ENCODE measurements at places on chromosomes 5 and 9.

DNA sequence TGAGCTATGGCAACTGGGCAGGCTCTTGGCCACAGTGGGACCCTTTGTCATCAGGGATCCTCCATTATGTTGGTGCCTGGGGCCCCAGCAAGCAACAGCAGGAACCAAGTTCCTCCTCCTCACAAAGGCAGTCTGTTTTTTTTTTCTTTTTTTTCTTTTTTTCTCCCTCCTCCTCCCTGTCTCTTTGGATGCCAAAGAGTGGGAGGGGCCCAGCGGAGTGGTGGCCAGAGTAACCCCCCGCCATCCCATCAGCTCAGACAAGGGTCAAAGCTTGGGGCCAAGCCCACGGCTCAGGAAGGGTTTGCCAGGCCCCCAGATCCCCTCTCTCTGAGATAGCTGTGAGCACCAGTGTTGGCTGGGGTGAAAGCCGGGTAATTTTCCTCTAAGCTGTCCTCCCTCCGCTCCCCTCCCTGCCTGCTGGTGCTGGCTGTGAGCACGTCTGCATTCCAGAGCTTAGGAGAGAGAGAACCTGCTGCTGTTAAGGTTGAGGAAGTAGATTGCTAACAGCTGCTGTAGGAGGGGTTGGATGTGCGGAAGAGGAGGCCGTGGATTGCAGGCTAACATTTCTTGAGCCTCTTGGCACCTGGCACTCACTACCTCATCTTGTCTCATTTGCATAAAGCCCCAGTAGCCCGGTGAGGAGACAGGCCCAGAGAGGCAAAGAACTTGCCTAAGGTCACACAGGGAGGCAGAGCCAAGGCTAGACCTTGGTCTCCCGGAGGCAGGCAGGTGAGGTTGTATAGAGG lies 21.2 kb downstream of the GSN start:
- peak; percentile 63 for DNase-seq

- DNase-seq: no peak
Measured at GRCh38 chr9:126457890-126458289, 131.3 kb downstream of the MVB12B start.

- DNase-seq: peak; percentile 74
Measured at GRCh38 chr5:68215898-68216244, 315 bp downstream of the PIK3R1 start.

DNA sequence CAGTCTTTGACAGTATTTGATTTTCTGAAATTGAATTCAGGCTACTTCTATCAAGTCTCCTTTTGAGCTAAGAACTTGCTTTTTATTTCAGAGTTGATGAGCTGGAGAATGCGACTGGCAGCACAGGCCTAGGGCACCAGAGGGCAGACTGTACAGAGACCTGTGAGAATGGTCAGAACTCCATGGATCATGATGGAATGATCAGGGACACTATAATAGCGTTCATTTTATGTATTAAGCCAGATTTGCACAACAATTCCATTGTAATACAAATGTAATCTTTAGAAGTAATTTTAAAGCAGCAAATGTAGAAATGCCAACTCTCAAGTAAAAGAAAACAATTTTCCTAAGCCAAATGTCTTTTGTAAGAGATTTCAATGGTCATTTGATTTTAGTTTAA lies 902.4 kb downstream of the NR2F1-AS1 start:
- DNase-seq: no peak

GRCh38 chr5:141001446-141001843 lies 35.2 kb downstream of the PCDHAC2 start:
- DNase-seq: peak; percentile 42

GRCh38 chr9:16611983-16612382 lies 258.5 kb downstream of the BNC2 start:
- DNase-seq: no peak

GRCh38 chr9:89452561-89452960 lies 45.4 kb downstream of the SEMA4D start:
- DNase-seq: no peak

DNA sequence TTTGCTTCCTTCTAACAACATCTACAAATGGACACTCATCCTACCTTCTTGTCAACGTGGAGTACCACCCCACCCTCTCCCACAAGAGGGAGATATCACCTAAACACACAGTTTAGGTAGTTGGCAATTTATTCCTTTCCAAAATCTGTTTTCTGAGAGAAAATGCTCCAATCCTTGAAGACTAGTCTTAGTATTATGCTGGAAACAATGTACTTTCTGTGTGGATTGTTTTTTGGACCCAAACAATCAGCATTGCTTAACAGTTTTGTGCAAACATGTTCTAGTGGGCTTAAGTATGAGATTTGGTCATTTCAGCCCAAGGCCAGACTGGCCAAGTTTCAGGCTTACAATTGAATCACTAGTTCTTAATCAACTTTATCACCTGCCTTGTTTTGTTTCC lies 359.1 kb downstream of the ARHGEF28 start:
- DNase-seq: no peak

DNA sequence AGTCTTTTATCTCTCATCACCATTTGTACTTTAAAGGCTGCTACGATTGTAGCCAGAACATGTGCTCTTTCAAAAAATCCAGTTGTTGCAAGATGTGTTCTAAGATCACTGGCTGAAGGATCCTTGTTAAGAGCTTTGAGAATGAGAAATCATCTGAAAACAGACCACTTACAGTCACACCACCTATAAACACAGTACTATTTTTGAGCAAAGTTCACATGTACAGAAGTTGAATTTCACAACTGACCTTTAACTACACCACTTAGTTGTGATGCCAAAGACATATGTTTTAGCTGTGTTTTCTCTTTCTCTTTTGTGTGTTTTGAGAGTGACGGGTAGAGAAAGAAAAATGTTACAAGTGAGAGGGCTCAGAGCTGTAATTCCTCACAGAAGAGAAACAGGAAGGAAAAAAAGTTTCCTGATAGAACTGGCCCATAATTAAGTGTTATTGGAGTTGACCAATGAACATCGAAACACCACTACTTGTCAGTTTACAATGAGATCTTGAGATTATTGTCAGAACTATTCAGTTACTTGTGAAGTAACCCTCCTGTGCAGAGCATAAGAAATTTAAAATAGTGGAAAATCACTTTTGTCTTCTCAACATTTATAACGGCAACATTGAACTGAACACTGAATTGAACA lies 245.4 kb downstream of the MLLT3 start:
- DNase-seq: no peak

DNA sequence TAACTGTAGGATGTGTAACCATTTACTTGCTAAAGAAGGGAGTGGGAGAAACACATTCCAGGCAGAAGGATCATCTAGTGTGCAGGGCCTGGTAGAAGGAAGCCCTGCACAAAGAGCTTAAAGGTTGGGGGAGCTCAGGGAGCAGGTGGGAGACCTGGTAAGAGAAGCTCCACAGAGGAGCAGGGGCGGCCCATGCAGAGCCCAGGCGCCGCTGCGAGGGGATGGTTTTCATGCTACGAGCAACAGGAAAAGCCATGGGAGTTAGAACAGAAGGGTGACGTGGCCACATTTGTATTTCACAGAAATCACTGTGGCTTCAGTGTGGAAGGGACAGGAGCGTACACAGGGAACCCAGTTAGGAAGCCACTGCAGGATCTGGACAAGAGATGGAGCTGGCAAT lies 73.1 kb downstream of the PDE6A start:
- DNase-seq: no peak

- DNase-seq: no peak
Measured at GRCh38 chr5:141734501-141735229, 52.6 kb upstream of the ARAP3 start.

GRCh38 chr9:111919875-111920274 lies 23.3 kb downstream of the UGCG start:
- no peak for DNase-seq

DNA sequence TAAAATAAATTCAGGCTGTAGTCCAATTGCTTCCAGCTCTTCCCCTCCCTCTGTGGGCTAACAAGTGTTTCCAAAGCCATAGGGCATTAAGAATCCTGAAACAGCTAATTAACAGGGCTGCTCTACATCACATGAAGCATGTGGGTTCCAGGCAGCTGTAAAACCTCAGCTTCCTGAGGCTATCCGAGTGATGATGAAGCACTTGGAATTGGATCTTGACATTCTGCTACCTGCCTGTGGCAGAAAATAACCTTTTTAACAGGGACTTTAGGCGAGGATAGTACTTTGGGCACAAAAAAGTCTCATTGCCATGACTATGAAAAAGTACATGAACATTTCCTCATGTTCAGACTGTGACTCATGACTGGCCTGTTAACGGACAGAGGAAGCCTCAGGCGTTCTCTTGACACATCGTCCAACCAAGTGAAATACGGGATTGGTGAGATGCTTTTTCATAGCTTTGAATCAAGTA lies 107.2 kb downstream of the PDE4D start:
- no peak for DNase-seq

DNA sequence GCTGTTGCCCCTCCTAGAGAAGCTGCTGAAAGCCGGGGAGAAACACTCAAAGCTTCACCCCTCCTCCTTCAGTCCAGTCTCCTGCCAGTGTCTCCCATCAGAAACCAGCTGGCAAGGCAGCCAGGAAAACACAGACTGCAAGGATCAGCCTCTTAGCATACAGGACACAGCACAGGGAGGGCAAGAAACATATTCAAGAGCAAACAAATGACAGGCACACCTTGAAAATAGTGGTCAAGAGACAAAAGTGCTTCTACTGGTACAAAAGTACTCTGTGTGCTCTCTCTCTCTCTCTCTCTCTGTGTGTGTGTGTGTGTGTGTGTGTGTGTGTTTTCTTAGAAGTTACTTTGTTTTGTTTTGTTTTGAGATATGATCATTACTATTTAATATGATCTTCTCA lies 227.2 kb downstream of the RAB3C start:
- no peak for DNase-seq

DNA sequence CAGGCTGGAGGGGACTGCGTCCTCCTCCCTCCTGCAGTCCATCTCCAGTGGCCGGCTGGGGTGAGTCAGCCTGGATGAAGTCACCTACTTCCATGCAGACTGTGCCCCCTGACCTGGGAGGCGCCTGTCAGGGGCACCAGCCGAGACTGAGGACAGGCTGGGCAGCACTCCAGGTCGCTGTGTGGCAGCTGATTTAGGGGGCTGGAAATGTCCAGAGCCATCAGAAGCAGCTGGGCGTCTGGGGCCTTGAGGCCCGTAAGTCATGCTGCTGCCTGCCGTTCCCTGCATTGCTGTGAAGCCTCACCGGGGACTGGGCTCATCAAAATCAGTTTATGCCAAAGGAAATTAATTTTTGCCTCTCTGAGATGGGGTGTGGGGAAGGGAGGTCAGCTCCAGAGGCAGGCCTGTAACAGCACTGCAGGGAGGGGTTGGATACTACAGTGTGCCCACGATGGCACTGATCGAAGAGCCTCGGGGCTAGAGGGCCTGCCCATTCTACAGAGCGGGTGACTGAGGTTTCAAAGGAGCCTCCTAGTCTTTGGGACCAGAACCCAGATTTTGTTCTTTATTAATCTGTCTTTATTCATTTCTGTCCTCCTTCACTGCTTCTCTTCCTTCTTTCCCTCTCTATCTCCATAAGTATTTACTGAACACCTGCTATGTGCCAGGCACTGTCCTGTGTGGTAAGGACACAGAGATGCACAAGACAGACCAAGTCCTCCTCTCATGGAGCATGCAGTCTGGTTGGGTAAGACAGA lies 70.4 kb upstream of the PSD2 start:
- DNase-seq: no peak

GRCh38 chr5:124979251-124979650 lies 232.8 kb upstream of the ZNF608 start:
- DNase-seq: no peak

GRCh38 chr9:93941493-93941892 lies 13.7 kb downstream of the BARX1 start:
- DNase-seq: no peak

DNA sequence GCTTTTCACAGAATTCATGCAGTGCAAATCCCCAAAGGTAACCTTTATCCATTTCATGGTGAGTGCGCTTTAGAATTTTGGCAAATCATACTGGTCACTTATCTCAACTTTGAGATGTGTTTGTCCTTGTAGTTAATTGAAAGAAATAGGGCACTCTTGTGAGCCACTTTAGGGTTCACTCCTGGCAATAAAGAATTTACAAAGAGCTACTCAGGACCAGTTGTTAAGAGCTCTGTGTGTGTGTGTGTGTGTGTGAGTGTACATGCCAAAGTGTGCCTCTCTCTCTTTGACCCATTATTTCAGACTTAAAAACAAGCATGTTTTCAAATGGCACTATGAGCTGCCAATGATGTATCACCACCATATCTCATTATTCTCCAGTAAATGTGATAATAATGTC lies 21.3 kb downstream of the PCA3 start:
- no peak for DNase-seq

- no peak for DNase-seq
Measured at GRCh38 chr5:83540105-83540504, 68.6 kb downstream of the VCAN start.

DNA sequence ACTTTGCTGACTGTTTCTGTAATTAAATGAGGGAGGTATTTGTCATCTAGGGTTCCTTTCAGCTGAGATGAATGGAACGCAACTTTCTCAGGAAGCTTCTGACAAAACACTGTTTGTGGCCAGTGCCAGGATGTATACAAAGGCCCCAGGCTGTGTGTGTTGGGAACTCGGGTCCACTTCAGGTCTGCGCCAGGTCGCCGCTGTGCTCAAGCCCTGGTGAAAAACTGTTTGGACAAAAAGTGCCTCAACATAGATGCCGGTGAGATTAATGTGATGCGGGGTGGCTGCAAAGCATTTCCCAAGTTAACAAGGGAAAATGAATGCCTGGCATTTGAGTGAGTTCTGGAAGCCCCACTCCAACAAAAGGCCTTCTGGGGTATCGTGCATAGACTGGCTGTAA lies 156.4 kb downstream of the GABBR2 start:
- DNase-seq: no peak

- DNase-seq: no peak
Measured at GRCh38 chr9:29449306-29449705, 1876.0 kb upstream of the C9orf72 start.

Measured in D341Med (cell line).